ENCODE measurements at places on chromosomes 1 and 21. TPM values are rescaled to one million over a fixed set of nuclear protein-coding genes. Genes with fewer than 3 reads are reported as not detected.

- no peak for DNase-seq
These were observed 56.0 kb upstream of the TRAPPC10 start for GRCh38 chr21:43956019-43956669.

DNA sequence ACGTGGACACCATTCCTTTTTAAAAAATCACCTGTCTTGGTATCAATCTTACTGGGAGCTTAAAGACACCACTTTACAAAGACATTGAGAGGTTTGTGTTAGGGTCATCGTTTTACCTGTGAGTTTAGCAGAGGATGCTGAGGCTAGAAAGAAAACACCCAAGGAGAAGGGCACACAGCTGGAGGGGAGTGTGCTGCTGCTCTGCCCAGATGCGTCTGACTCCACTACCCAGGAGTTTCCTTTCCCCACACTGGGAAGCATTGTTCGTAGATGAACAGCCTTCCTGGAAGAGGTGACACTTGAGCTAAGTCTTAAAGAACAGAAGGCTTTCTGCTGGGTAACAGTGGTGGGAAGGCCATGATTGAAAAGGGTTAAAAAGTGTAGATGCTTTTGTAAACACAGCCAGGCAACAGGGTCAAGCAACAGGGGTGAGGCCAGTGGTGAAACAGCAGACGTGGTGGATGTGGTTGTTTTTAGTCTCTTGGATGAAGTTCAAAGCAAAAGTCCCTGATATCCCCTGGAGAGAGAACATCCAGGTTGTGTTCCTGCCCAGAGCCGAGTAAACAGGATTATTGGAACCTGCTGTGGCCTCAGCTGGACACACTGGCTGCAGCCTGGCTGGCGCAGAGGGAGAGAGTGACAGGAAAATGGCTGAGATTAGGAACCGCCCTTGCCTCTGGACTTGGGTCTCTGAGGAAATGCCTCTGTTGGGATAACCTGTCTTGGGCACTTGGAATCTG, 198.6 kb upstream of the JUN start:
- peak; percentile 25 for DNase-seq

The TAS1R3 gene
- 0.85 TPM for total RNA-seq

DNA sequence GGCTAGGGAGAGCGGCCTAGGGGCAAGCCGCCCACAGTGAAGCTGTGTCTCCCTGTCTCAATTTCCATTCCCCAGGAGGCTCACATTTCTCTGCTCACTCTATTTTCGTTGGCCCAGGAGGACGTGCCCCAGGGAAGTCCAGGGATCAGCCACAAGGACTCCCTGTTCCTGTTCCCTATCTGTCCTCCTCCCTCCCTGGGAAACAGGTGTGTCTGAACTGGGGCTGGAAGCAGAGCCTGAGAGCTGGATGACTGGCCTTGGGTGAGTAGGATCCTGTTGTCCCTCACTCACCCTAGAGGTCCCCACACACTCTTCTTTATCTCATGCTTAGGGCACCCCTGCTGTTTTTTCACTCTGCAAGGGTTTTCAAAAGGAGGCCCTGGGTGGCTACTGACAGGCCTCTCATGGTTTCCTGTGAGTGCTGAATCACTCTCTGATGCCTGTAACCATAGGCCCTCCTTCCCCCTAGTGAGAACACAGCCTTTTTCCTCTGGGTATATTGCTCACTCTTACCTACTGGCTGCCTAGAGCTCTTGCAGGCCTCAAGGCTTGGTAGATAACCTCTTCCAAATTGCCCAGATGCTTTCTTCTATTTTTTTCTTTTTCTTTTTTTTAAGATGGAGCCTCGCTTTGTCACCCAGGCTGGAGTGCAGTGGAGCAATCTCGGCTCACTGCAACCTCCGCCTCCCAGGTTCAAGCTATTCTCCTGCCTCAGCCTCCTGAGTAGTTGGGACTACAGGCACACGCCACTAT, 3.3 kb upstream of the UTP11 start:
- DNase-seq, result peak; percentile 82

- DNase-seq, result no peak
These were observed 149.6 kb downstream of the SEC16B start for GRCh38 chr1:177820213-177820612.

- no peak for DNase-seq
These were observed 91.9 kb downstream of the KCNT2 start for GRCh38 chr1:196516373-196516772.

DNA sequence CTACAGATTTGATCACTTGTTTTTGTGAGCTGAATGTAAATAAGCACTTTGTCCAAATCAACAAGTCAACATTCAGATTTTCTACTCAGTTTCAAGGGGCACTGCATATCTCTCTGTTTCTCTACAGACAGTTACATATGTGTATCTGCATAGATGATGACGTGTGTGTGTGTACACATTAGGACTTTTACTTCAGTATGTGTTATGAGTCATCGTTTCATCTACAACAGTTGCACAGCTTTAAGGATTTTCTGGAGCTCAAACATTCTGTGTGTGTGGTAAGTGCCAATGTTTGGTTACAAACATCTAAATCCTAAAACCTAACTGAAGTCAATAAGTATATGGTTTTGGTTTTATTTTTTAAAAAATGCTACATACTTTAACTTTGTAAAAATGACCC, 494.5 kb upstream of the PBX1 start:
- no peak for DNase-seq

DNA sequence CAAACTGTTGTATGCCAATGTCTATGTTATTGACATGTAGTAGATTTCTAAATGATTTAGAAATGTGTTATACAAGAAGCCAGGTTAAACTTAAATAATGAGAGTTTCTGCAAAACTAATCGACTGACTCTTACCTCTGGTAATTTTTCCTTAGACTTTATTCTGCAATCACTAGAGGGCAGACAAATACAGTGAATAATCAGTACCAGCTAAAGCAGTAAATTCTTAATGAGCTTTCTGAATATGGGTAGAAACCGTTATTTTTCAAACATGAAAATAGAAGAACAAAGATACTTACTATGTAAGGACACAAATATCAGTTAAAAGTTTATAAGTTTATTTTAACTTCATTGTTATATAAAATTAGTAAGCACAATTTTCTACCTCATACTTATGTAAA, 97.9 kb upstream of the RGS1 start:
- peak; percentile 67 for DNase-seq

DNA sequence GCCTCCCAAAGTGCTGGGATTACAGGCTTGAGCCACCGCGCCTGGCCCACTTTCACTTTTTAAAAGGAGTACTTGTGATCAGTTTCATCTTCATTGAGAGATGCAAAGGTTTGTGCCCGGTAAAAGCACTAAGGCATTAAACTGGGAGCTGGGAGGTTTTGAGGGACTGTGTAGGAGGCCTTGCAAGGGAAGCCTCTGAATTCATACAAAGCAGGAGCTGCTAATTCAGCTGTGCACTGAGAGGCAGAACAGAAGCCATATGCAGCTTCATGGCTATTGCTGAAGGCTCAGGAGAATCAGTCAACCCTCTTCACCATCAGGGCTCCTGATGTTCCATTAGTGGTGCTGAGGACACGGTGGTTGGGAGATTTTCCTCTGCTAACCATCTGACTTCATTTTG, 77.7 kb downstream of the GPR88 start:
- no peak for DNase-seq

The RNU1-1 gene
- under 0.01 TPM for total RNA-seq

DNA sequence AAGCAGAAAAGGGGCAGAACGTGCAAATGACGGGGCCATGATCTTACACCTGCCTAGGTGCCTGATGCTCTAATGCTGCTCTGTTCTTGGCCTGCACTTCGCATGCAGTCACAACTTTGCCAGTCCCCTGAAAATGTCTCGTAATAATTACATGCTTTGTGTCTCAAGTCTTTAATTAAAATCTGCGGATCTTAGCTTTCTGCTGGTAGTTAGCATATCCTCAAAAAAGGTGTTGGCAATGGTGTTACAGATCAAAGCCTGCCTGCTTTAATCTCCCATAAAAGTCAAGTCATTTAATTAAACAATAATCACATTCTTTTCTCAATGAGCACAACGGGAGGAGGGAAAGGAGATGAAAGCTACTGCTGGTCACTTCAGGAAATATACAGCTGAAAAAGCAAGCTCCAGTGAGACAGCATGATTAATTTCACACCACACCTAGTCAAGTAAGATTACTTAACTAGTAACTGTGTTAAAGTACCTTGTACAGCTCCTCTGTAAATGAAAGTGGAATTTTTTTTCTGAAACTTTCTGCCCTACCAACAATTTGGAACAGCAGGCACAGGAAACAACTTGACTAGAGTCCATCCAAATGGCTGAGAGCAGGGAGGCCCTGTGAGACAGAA, 45.8 kb downstream of the STX6 start:
- DNase-seq, result no peak

DNA sequence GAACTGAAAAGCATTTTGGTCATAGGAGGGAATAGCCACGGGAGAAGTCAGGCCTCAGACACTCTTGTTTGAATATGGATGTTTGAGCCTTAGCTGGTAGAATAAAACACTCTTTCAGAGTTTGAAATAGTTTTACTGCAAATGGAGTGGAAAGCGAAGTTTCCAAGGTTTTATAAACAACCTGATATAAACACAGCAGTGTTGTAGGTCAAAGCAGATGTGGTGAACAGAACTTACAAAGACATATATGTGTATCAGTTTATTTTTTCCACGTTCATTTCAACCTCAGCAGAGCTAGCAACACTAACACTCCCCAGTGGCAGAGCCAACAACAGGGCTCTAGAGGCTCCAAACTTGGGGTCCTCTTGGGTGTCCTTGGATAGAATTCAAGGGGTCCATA, 89.9 kb downstream of the WLS start:
- no peak for DNase-seq

DNA sequence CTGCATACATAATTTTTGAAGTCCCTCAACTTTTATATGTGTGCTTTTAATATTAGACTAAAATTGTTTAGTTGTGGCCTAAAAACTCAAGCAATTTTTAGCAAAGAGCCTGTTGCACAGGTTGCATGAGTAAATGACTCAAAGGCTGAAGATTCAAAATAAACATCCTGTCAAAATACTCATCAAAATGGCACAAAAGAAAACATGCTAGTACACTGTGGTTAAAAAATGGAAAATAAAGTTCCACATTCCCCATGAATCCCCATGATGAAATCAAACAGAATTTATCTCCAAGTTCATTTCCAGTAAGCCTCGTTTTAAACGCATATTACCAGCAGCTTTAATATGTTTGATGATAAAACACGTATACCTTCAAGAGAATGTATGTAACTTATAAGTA, 230.1 kb upstream of the MAP1LC3C start:
- no peak for DNase-seq

DNA sequence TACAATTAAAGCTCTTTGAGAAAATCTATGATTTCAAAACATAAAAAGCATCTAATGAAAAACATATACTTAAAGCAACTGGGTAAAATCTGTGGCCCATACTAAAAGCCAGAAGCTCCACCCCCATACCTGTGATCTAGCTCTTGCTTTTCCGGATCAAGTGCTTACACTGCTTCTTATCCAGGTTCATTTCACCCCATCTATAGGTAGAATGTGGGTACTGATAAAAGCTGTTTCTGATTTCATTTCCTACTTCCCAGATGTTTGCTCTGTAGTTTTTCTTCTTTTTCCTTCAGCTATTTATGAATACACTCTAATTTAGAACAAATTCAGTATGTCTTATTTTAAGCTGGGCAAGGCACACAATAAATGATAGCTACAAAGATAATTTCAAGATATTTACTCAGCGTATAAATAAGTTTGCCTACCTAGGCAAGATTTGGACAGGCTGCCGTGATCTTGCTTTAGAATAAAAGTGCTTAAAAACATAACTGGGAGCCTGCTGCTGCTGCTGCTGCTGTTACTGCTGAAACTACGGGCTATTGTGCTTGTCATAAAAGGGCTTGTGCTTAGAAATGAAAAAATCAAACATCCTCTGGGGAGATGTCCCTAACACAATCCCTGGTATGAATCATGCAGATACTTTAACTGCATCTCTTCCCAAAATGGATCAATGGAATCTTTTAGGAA, 2.1 kb downstream of the SIPA1L2 start:
- DNase-seq, result peak; percentile 55

GRCh38 chr1:110746644-110747259, 72.0 kb upstream of the KCNA3 start:
- peak; percentile 76 for DNase-seq

DNA sequence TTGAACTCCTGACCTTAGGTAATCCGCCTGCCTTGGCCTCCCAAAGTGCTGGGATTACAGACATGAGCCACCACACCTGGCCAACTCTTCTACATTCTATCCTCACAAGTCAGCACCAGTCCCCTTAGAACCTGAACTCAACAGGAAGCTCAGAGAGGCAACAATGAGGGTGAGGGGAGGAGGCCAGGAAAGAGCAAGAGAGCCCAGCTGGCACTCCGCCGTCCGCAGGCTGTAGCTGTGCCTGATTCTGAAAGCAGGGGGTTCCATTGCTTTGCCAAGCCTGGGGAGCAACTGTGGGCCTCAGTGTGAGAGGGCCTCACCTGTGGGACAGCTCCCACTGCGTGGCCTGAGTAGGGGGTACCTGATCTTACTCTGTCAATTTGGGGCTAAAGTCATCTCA, 18.7 kb downstream of the STK40 start:
- peak; percentile 72 for DNase-seq

DNA sequence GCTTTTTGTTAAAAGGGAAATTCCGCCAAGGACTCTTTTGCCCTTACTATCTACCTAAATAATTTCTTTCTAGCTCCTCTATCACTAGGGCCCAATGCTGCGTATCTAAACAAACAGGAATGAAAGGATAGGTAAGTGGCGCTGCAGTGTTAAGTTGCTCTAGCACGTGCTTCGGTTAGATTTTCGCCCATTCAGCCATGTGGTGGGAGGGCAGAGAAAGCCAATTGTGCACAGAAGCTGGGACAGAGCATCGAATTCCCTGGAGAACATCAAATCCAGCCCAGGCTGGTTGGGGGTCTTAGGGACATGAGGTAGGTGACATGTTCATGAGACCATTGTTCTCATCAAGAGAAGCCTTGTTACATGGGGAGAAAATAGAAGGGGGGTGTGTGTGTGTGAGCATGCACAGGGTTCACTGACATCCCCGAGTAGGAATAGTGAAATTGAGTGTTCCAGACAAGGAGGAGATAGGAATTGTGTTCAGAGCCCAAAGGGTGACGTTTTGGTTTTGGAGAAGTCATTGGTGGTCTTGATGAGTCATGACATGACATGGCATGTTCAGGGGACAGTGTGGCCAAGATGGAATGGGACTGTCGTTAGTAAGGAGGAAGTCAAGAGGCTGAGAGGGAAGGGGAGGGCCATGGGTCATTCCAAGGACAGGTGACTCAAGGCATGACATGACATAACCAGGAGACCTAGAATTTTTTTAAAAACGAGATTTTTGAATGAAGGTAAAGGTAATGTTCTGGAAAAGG, 107.1 kb downstream of the TLR5 start:
- DNase-seq, result no peak

GRCh38 chr1:22619798-22620197, 16.6 kb upstream of the C1QA start:
- no peak for DNase-seq

The OR6N1 gene
- not detected for total RNA-seq

DNA sequence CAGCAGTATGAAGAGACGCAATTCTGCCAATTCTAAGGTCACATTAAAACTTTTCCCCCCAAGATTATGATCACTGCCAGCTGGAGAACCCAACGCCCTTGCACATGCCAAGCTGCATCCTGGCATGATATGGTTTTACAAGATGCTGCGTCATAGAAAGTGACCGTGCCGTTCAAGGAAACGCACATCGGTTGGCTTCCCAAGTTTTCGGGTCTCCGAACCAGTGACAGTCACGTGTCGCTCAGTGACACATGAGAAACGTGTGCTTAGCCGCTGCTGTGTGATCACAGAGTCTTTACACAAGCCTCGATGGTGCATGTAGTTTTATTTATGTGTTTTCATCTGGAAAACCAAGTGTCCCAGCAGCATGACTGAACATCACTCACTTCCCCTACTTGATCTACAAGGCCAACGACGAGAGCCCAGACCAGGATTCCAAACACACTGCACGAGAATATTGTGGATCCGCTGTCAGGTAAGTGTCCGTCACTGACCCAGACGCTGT, 7.4 kb downstream of the SMIM1 start:
- DNase-seq, result no peak

GRCh38 chr1:178931858-178932551, 61.1 kb upstream of the ANGPTL1 start:
- no peak for DNase-seq

Data from dermis blood vessel endothelial cell (primary cell).